ENCODE measurements at places on chromosomes 1 and 21.

GRCh38 chr1:117563492-117563875 lies 42.4 kb upstream of the TENT5C start:
- no peak for DNase-seq

DNA sequence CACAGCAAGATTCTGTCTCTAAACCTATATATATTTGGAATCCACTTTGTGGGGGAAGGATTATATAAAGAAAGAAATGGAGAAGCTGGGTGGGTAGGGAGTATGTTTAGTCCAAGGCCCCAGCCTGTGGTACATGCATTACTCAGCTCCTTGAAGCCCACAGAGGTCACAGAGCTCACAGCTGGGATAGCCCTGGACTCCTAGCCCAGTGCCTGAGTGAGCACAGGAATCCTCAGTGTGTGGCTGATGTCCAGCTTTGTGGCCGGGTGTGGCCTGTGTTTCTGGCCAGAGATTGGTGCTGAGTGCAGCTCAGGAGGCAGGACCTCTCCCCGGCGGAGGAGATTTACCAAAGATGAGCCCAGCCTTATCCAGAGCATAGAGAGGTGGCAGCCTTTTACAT lies 7.6 kb downstream of the CAPN9 start:
- DNase-seq, result no peak

GRCh38 chr1:199399996-199400724 lies 627.4 kb upstream of the NR5A2 start:
- DNase-seq, result no peak

DNA sequence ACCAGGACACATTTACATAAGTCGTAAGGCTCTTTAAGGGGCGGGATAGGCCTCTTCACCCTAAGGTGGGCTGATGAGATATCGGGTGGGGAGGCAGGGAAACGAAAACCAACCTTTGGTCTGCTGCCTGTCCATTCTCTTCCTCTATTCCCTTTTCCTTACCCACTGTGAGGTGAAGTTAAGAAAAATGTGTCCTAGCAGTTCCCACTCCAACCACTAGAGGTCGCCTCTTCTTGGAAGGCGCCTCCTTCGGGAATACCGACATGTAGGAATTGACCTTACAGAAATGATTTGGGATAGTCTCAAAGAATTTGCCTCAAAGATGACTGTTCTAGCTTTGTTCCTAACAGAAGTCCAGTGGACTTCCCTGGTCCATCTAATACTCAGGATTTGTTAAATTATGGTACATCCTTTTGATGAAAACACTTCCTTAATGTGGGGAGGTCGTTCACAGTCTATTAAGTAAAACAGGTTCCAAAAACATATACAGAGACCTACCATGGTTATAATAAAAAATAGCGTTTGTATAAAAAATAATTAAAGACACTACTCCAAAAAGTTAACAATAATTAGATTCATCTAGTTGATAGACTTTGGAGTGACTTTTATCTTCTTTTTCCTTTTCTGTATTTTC lies 14.1 kb downstream of the AZIN2 start:
- peak; percentile 54 for DNase-seq

- no peak for DNase-seq
These were observed 273.7 kb upstream of the AJAP1 start for GRCh38 chr1:4380564-4381168.

- no peak for DNase-seq
These were observed 18.0 kb downstream of the SLAMF1 start for GRCh38 chr1:160628799-160629263.

GRCh38 chr1:241608379-241609033 lies 31.7 kb downstream of the CHML start:
- DNase-seq, result no peak

Measured in DMS153 (cell line).